ENCODE measurements at places on chromosomes 3 and 15.

DNA sequence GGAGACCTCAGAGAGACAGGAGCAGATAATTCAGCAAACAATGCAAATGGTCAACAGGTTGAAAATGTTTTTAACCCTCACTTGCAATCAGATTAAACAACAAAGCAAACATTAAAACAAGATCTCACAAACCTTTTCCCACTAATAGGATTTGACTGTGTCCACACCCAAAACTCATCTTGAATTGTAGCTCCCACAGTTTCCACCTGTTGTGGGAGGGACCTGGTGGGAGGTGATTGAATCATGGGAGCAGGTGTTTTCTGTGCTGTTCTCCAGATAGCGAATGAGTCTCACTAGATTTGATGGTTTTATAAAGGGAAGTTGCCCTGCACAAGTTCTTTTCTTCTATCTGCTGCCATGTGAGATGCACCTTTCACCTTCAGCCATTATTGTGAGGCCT lies 1.3 kb upstream of the LYSMD4 start:
- DNase-seq: no peak

DNA sequence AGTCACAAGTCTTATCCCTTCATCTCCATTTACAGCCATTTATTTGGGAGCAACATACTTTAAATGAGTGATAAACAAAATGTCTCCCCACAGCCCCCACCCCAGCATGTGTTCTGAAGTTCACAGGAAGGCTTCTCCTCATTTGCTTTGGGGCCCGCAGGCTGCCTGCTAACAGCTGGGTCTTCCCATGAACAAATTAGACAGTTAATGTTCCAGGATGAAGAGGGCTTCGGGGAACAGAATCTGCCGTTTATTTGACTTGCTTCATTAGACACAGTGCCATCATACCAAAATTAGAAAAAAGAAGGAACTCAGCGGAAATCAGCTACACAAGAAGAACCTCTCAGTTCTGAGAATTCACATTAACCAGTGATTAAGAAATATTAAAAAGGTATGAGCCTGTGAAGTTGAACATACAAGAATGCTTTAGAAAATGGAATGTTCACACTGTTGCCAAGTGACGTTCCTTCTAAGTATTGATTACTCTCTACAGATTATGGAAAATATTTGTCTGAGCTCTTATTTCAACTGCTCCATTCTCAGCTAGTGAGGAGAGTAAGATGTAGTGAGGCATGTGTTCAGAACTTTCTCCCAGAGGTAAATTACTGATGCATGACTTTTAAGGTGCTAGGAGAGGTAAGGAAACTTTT lies 107.5 kb upstream of the THBS1 start:
- no peak for DNase-seq

GRCh38 chr15:69060041-69060481 lies 45.6 kb downstream of the NOX5 start:
- DNase-seq: no peak

- no peak for DNase-seq
These were observed 13.7 kb upstream of the ISLR start for GRCh38 chr15:74159773-74160172.

DNA sequence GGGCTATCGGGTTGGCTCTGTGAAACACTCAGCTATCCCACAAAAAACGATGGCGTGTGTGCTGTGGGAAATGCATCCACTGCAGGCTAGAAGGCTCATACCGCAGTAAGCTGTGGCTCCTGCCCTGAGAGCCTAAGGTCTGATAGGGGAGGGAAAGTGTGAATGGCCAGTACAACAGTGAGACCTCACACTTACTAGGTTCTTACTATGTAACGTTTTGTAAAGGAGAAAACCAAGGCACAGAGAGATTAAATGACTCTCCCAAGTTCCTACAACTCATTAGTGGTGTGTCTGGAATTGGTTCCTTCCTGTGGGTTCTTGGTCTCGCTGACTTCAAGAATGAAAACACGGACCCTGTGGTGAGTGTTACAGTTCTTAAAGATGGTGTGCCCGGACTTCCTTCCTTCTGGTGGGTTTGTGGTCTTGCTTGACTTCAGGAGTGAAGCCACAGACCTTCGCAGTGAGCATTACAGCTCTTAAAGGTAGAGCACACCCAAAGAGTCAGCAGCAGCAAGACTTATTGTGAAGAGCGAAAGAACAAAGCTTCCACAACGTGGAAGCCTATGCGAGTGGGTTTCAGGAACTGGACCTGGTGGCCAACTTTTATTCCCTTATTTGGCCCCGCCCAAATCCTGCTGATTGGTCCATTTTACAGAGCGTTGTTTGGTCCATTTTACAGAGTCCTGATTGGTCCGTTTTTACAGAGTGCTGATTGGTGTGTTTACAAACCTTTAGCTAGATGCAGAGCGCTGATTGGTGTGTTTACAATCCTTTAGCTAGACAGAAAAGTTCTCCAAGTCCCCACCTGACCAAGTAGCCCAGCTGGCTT lies 161.7 kb downstream of the POLR2M start:
- no peak for DNase-seq

GRCh38 chr3:119944091-119944490 lies 150.2 kb downstream of the GSK3B start:
- no peak for DNase-seq
